H1 (cell line): ENCODE measurements at places on chromosomes 11 and 22.

GRCh38 chr11:131677828-131678470, 307.5 kb downstream of the NTM start:
- no peak for DNase-seq

- no peak for DNase-seq
Observed at GRCh38 chr22:41976070-41976901, 7.0 kb downstream of the SEPTIN3 start.

DNA sequence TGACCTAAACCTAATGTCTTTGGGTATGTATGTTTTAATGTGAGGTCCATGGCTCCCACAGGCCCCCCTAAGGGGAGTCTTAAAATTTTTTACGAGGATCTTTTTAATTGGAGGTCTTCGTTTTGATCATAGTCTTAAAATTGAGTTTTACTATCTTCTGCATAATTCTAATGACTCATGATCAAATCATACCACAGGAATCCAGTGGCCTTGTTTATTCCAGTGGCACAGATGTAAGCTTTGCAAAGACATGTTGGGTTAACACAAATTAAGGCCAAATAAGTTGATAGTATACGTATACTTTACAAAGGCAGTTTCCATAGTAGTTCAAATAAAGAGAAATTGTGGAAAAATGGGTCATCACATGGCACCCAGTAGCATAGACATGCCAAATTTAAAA, 33.9 kb upstream of the FJX1 start:
- DNase-seq = no peak

GRCh38 chr22:40051322-40051721, 56.6 kb downstream of the FAM83F start:
- no peak for DNase-seq

GRCh38 chr11:65808744-65809341, 22.0 kb downstream of the OVOL1 start:
- no peak for DNase-seq

GRCh38 chr11:83691451-83691950, 405.3 kb upstream of the CCDC90B start:
- no peak for DNase-seq

GRCh38 chr11:64800303-64801157, 2.5 kb downstream of the MAP4K2 start:
- DNase-seq = no peak

GRCh38 chr22:40404251-40405177, 34.1 kb downstream of the SGSM3 start:
- DNase-seq = no peak
